Vagina (tissue), 2 donors: ENCODE measurements at places on chromosomes 7 and 10. TPM values are rescaled to one million over a fixed set of nuclear protein-coding genes. Genes with fewer than 3 reads are reported as not detected.

KCNH2 gene
- total RNA-seq, result 6.4 TPM

FAM25C gene
- total RNA-seq, result not detected

CUTC gene
- 18.2 TPM for total RNA-seq

COBL gene
- 9.3 TPM for total RNA-seq

TMEM184A gene
- total RNA-seq, result 129 TPM
